ENCODE measurements at places on chromosomes 7 and 10. TPM values are rescaled to one million over a fixed set of nuclear protein-coding genes. Genes with fewer than 3 reads are reported as not detected.

GRCh38 chr7:2978408-2978807 is 65.3 kb downstream of the CARD11 start:
- H3K27ac ChIP-seq = peak overlapping the region; percentile 97
- peaks cover 80% of the 10 kb centered on the region for H3K4me1 ChIP-seq
- H3K27me3 ChIP-seq = no peaks in the 10 kb centered on the region
- DNase-seq = peak; percentile 83
- peak overlapping the region; percentile 67 for H3K4me3 ChIP-seq

The MYL10 gene
- not detected for total RNA-seq

The SLC16A9 gene
- total RNA-seq = 0.08 TPM

The TBL2 gene
- total RNA-seq = 26.4 TPM

GRCh38 chr7:90520484-90520883 is 51.0 kb downstream of the PTTG1IP2 start:
- DNase-seq = no peak
- H3K27ac ChIP-seq = no peak overlapping the region
- no peaks in the 10 kb centered on the region for H3K4me1 ChIP-seq
- H3K4me3 ChIP-seq = no peak overlapping the region

The ETV1 gene
- total RNA-seq = not detected

Measured in activated CD8-positive, alpha-beta T cell treated with anti-CD3 and anti-CD28 coated beads, Interleukin-2, amount 10 ng/mL, durations not matched to agents 7 days and 5 days (primary cell).